ENCODE measurements at places on chromosomes 1 and 21. TPM values are rescaled to one million over a fixed set of nuclear protein-coding genes. Genes with fewer than 3 reads are reported as not detected.

C8B gene
- not detected for total RNA-seq

- DNase-seq = no peak
Observed at GRCh38 chr1:233707153-233707879, 93.4 kb downstream of the KCNK1 start.

GRCh38 chr1:206909161-206909882, 12.1 kb downstream of the IL24 start:
- no peak for DNase-seq

- no peak for DNase-seq
Observed at GRCh38 chr21:22201126-22201525, 1202.9 kb downstream of the NCAM2 start.

DNA sequence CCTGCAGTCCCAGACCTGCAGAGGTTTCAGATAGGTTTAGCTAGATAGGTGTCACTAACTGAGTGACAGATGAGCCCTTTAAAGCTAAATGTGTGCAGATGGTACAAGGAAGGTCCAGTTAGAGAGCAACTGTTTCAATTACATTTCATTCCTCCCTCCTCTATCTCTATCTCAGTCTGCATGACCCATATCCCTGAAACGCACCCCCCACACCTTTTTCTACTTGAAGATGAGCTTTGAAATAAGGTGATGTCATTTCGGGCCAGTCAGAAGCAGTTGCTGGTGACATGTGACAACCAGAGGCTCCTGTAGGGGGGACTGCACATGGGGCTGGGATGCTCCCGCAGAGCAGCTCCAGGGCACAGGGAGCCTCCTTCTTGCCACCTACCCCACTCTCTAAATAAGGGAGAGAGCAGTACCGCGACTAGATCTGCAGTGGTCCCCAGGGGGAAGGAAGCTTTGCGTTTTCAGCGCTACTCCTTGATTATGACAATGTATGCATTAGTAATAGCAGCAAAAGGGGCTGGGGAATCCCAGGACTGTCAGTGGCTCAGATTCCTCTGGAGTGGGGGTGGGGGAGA, 4.3 kb downstream of the ATP8B2 start:
- no peak for DNase-seq

AK5 gene
- not detected for total RNA-seq

- no peak for DNase-seq
Observed at GRCh38 chr1:91891454-91891853, 5.5 kb upstream of the TGFBR3 start.

DNA sequence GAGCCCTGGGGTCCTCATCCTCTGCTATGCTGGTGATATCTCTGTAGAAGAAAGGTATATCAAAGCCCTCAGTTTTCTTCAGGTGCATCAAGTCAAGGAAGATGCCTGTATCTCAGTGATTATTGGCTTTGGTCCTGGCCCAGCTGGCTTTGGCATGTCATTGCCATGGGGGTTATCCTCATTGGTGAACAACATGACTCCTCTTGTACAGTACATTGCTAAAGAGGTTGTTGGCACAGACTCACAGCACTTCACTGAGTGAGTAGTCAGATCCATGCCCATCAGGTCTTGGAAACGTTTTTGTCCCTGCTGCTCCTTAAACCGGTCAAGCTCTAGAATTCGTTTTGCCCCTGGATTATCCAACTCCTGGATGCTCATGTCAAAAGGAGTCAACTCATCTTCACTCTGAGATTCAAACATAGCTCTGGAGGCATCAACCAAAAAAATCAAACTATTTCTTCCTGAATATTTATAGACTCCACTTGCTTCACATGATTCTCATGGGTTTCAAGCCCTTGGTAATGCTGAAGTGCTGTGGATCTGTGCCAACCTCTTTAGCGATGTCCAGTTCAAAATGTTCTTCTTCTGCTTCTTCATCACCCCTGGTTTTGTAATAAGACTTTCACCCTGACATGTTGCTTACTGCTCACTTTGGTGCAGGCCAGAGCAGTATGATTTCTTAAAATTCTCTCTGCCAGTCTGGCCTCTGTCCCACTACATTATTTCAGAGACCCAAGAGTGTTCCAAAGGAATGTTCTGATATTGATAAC, 43.0 kb upstream of the RAB3GAP2 start:
- DNase-seq = no peak

PIK3CD gene
- 14.5 TPM for total RNA-seq

PRPF38B gene
- 32.0 TPM for total RNA-seq

GRCh38 chr1:160267284-160267991, 5.1 kb upstream of the DCAF8 start:
- no peak for DNase-seq

TNFRSF8 gene
- 2.1 TPM for total RNA-seq

DNA sequence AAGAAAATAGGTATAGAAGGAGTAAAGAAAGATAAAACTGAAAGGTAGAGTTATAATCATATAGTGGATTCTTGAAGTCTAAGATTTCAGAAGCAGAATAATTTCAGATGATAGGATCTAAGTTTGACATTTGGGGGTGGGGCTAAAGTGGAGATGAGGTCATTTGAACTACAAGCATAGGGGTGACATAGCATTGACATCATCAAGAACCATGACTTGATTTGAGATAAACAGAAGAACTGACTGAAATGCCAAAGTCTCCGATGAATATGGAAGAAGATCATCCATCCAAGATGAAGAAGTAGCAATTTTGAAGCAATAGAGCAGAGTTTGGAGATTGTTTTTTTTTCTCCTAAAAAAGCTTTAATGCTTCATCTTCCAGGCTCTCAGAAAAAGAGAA, 122.3 kb downstream of the MACF1 start:
- DNase-seq = no peak

- peak; percentile 94 for DNase-seq
Observed at GRCh38 chr1:155134880-155135414, 705 bp upstream of the SLC50A1 start.
